ENCODE measurements at places on chromosomes 4 and X.

DNA sequence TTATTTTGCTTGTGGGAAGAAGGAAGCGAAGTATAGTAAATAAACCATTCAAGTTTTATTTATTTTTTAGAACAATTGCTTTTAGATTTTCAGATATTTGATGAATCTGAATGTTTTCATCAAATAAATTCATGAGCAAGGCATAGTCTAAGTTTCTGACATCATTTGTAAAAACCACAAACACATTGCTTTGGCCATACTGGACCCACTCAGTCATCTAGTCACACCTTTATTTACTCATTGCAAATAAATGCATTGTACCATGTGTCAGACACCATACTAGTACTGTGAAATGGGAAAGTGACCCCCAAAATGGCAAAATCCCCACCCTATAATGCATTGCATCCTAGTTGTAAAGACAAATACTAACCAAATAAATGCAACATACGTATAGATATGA is 449.1 kb upstream of the SMIM31 start:
- H3K4me3 ChIP-seq: no peak overlapping the region
- no peaks in the 10 kb centered on the region for H3K36me3 ChIP-seq
- H3K27me3 ChIP-seq: no peaks in the 10 kb centered on the region
- no peaks in the 10 kb centered on the region for H3K4me1 ChIP-seq
- no peak overlapping the region for H3K27ac ChIP-seq

- no peaks in the 10 kb centered on the region for H3K36me3 ChIP-seq
- H3K27me3 ChIP-seq: no peaks in the 10 kb centered on the region
- H3K4me1 ChIP-seq: peaks cover 10% of the 10 kb centered on the region
- no peak for DNase-seq
- H3K4me3 ChIP-seq: no peak overlapping the region
Observed at GRCh38 chr4:16264798-16265197, 38.5 kb upstream of the TAPT1 start.

DNA sequence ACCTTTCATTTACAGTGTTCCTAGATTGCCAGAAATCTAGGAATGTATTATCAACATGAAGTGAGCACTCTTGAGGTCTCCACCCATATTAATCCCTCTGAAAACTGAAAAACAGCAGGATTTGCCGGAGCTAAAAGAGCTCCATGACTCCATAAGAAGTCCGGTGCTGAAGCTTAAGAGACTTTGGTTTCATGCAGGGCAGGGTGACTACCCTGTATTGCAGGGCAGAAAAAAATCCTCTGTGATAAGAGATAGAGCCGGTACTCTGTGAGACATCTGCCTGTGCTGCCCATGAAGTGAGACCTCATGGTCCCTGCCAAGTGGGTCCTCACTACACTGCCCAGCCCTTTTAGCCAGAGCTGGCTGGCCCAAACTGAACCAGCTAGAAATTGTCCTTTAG is 127.2 kb upstream of the NPY2R start:
- H3K4me3 ChIP-seq: no peak overlapping the region
- H3K4me1 ChIP-seq: no peaks in the 10 kb centered on the region
- H3K27me3 ChIP-seq: no peaks in the 10 kb centered on the region
- no peaks in the 10 kb centered on the region for H3K36me3 ChIP-seq
- H3K27ac ChIP-seq: no peak overlapping the region

GRCh38 chrX:153063315-153063714 is 7.0 kb downstream of the PNMA3 start:
- no peaks in the 10 kb centered on the region for H3K4me1 ChIP-seq
- H3K27me3 ChIP-seq: no peaks in the 10 kb centered on the region
- no peak for DNase-seq
- no peaks in the 10 kb centered on the region for H3K36me3 ChIP-seq
- H3K27ac ChIP-seq: no peak overlapping the region

GRCh38 chrX:96314985-96315384 is 369.7 kb upstream of the DIAPH2 start:
- H3K4me3 ChIP-seq: no peak overlapping the region
- H3K27me3 ChIP-seq: no peaks in the 10 kb centered on the region
- no peak for DNase-seq
- H3K27ac ChIP-seq: no peak overlapping the region
- no peaks in the 10 kb centered on the region for H3K4me1 ChIP-seq

DNA sequence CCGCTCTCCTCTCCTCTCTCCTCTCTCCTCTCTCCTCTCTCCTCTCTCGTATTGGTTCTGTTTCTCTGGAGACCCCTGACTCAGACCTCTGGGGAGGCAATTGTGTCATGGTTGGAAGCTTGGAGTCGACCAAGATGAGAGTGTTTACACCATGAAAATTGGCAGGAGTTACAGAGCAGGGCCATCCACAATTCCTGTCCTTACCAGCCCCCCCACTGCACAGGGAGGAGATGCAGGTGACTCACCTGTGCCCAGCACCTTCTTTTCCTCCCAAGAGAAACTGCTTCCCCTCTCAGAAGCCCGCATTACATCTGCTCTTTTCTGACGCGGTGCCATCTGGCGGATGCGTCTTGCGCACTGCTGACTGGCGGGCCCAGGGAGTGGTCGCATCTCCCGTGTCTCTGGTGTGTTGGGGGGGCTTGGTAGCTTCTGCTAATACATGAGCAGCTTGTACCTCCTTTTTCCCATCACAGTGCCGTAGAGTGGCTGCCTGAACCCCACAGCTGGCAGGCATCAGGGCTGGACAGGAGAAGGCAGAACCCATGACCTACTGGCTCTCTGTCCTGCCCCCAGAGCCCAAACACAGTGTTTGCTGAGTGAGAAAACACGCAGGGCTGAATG is 31.4 kb upstream of the GPR78 start:
- H3K36me3 ChIP-seq: no peaks in the 10 kb centered on the region
- H3K27me3 ChIP-seq: no peaks in the 10 kb centered on the region
- H3K27ac ChIP-seq: no peak overlapping the region

- H3K36me3 ChIP-seq: no peaks in the 10 kb centered on the region
- no peak overlapping the region for H3K27ac ChIP-seq
- no peaks in the 10 kb centered on the region for H3K27me3 ChIP-seq
- DNase-seq: no peak
- H3K4me1 ChIP-seq: no peaks in the 10 kb centered on the region
Observed at GRCh38 chr4:140857111-140857510, 100.9 kb upstream of the TBC1D9 start.

DNA sequence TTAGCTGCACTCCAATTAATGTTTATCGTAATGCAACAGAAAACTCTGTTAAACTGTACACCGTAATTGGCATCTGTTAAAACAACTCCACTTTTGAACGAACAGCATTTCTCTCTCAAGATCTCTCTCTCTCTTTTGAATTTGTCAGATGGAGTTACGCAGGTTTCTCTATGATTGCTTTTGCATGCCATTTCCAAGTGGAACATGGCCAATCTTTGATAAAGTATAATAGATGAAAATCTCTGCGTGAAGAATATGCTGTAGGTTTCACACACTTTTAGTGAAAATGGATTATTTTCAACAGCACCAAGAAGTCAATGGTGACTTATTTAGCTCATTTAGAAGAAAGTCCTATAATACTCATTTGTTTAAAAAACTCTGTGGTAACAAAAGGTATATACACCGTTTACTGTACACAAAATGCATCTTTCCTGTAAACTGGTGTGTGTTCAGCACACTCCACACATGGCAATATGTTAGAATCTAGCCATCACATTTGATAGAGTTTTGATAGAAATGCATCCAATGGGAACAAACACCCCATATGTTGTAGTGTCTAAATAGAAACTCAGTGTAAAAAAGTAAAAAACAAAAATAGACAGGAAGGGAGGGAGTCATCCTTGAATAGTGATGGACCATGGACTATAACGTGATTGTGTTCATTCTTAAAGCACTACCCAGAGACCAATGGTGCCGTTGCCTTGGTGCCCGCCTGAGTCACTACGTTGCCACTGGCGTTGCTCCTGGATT is 5.8 kb upstream of the FGFBP2 start:
- no peak overlapping the region for H3K4me3 ChIP-seq
- H3K27me3 ChIP-seq: no peaks in the 10 kb centered on the region
- no peak for DNase-seq
- no peaks in the 10 kb centered on the region for H3K4me1 ChIP-seq
- no peaks in the 10 kb centered on the region for H3K36me3 ChIP-seq

DNA sequence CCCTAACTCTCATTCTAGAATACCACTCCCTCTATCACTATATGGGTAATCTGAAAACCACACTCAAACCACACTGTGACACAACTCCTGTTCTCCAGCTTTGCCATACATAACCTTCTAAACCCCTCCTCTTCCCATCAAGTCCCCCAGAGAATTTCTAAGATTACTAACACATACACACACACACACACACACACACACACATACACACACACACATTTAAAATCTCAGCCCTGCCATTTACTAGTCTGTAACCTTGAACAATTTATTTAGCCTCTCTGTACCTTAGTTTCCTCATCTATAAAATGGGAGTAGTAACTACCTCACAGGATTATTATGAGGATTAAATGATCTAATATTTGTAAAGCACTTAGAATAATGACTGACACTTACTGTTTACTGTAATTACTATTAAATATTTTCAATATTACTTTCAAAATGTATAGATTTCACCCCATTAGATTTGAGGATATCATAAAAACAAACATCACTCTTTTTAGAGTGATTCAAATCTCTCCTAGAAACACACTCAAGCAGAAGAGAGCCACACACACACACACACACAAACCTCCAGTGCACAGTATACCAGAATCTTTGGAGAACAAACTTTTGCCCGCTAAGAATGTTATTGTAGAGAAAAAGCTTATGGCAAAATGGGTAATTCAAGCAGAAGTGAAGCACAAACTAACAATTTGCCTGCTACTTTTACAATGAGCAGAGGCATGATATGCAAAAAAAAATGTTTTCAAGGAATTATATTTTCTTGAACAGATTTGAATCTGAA is 3.8 kb downstream of the ANKRD50 start:
- H3K36me3 ChIP-seq: no peaks in the 10 kb centered on the region
- H3K27me3 ChIP-seq: no peaks in the 10 kb centered on the region

DNA sequence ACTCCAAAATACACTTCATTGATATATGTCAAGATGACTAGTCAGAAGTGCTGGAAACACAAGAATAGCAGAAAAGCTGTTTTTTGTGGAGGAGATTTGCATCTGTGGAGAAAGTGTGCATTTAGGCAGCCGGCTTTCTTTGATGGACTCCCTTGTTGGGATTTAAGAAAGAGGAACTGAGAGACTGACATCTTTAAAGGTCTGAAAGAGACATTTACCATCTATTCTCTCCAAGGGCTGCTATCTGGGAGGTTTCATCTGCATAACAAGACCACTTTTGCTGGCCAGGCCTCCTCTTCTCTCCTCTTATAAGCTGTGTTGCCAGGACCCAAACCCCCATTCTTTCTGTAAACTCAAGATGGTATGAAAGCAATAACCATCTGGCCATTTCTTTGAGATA is 1065.0 kb downstream of the NLGN4X start:
- no peak overlapping the region for H3K4me3 ChIP-seq
- H3K36me3 ChIP-seq: no peaks in the 10 kb centered on the region
- no peaks in the 10 kb centered on the region for H3K4me1 ChIP-seq
